ENCODE measurements at places on chromosomes 11 and 22. TPM values are rescaled to one million over a fixed set of nuclear protein-coding genes. Genes with fewer than 3 reads are reported as not detected.

- DNase-seq, result no peak
Observed at GRCh38 chr11:32055861-32056260, 35.0 kb upstream of the RCN1 start.

GRCh38 chr11:22922672-22923071, 62.4 kb upstream of the CCDC179 start:
- no peak for DNase-seq

Gene MRPL17
- total RNA-seq, result 29.7 TPM

Gene DEUP1
- not detected for total RNA-seq

Gene MYEOV
- total RNA-seq, result 2.8 TPM

GRCh38 chr22:37330200-37331033, 48.1 kb downstream of the CYTH4 start:
- peak; percentile 59 for DNase-seq

DNA sequence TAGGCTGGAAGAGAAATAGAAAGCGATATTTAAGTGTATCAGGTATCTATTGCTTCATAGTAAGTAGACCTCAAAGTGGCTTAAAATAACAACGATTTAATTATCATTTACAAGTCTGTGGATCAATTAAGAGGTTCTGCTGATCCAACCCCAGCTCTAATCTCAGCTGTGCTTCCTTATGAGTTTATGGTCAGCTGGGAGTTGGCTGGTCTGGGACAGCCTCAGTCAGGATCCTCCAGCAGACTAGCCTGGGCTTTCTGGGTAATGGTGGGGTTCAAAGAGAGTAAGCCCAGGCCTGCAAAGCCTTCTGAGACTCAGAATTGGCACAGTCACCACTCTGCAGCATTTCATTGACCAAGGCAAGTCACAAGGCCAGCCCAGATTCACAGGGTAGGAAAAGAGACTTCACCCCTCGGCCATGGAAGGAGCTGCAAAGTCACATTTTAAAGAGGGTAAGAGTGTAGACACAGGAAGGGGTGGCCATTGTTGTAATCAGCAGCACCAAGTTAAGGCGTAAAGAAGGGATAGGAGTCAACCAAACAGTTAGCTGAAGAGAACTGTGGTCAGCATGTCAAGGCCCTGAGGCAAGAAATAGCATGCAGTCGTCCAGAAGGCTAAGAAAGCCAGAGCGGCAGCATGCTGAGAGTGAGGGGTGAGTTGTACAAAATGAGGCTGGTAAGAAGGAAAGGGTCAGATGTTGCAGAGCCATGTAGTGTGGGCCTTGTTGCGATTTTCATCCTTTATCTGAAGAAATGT, 168.2 kb downstream of the ETS1 start:
- DNase-seq, result no peak

Gene HPX
- total RNA-seq, result 7.0 TPM

DNA sequence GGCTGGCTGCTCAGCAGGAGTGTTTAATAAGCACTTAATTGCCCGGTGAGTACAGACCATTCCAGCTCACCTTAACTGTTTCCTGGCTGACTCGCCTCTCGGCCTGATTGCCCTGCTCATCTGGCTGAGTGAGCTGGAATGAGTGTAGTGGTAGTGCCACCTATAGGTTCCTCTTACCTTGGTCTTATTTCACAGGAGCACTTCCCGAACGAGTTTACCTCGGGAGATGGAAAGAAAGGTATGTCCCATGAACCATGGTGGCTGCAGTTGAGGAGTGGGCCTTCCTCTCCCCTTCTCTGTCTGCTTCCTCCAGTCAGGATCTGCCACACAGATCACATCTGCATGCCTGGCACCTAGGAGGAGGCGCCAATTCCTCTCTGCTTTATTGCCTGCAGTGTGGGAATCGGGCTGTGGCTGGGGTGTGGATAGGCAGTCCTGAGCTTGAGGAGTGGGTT, 26.7 kb downstream of the UPB1 start:
- peak; percentile 61 for DNase-seq

Gene ACAT1
- 88.8 TPM for total RNA-seq
